ENCODE measurements at places on chromosomes 5 and 9.
A peak's percentile ranks its signal among the peaks of the same experiment; 100 is the strongest.

DNA sequence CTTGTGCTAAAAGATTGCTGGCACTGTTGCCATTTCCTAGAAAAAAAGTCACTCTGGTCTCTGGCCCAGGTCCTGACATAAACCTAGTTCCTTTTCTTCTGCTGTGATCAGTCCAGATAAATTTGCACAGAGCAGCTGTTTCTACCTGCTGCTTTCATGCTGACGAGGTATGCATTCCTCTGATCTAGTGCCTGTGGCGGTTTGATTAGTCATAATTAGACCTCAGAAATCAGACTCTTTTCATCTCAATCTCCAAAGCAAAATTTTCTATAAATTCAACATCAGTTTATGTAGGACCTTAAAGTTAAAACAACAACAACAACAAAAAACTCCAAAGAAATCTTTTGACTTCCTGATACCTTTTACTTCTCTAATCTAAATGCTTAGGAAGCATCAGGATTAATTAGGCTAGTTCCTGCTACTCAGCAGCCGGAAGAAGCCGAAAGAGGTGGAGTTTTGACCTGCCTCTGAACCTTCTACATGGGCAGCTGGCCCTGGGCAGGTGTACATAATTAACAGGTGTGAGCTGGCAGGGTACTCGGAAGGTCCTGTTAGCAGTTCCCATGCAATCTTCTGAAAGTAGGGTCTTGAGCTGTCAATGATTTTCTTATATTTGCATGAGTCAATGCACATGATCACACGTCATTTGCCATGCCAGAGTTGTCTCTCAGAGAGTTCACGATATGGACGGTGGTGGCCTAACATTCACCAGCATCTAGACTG lies 83.3 kb upstream of the CCDC112 start:
- DNase-seq = peak; percentile 10

- DNase-seq = no peak
Observed at GRCh38 chr5:165360366-165360765, 1854.9 kb downstream of the MAT2B start.

- DNase-seq = no peak
Observed at GRCh38 chr9:97964901-97965300, 18.2 kb upstream of the ANP32B start.

DNA sequence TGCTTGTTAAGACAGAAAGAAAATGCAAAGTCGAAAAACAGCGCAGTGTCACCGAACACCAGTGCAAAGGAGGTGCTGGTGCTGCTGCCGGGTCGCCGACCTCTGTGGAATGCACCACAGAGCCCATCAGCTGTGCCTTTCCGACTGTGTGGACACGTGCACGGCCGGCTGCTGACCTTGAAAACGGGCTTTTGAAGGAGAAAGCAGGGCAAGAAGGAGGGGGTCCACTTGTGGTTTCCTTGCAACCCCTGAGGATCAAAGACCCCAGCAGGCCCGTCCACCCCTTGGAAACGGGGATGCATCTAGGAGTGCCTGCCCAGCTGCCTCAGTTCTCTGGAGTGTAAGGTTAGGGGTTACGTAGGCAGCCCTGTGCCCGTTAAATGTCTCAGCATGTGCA lies 6.2 kb upstream of the OLFM1 start:
- no peak for DNase-seq

DNA sequence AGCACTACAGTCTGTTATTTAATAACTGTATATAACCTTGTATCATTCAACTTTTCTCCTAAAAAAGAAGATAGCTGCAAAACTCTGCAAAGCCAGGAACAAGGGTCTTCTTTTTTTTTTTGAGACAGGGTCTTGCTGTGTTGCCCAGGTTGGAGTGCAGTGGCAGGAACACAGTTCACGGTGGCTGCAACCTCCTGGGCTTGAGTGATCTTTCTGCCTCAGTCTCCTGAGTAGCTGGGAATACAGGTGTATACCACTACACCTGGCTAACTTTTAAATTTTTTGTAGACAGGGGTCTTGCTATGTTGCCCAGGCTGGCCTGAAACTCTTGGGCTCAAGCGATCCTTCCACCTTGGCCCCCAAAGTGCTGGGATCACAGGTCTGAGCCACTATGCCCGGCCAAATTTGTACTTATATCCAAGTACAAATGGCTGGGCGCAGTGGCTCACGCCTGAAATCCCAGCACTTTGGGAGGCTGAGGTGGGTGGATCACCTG lies 19.2 kb downstream of the RIOK2 start:
- DNase-seq = no peak

GRCh38 chr9:15469862-15470261 lies 40.9 kb downstream of the PSIP1 start:
- DNase-seq = no peak

DNA sequence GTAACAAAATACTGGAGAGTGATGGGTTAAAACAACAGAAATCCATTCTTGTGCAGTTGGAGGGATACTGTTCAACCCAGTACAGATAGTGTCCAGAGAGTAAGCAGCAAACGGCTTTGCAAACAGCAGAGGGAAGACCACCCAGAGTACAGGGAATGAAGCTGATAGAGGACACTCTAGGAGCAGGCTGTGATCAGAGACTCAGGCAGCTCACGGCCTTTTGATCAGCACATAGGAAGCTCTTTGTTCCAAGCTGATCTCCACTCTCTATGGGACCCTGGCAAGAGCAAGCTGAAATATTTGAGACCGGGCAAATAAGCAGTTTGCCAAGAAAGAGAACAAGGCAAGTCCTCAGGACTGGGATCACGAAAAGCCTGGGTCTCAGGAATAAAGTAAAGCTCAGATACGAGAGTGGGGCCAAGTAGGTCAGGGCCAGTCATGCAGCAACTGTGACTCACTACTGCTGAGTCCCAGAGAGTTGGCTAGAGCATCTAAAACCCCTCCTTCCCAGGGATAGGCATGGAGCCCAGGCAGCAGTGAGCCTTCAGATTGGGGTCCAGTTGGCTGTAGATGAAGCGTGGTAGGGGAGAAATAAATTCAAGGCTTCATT lies 52.4 kb downstream of the MELK start:
- DNase-seq = no peak

- no peak for DNase-seq
Observed at GRCh38 chr5:171635028-171635427, 150.6 kb upstream of the SMIM23 start.

DNA sequence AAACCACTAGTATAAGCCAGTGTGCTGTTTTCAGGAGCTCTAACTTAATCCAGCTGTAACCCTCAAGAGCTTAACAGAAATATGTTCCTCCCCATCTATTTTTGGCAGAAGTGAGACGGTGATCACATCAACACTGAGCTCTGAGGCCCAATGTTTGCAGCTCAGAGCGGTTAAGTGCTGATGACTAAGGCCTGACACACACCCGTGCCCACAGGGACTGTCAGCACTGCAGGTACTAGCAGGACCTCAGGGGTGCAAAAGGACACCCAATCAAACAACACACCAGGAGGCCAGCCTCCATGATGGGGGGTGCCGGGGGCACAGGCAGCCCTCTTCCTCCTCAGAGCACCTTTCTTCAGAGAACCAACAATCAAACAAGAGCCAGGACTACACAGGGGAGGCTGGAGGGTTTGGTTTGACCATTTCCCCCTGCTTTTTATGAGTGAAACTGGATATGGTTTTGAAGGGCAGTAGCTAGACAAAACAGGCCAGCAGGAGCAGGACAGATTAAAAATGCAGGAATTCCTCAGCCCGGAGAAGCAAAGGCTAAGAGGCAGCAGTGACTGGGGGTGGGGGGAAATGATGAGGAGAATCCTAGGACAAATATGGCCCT lies 61.3 kb downstream of the RAPGEF1 start:
- DNase-seq = peak; percentile 84

DNA sequence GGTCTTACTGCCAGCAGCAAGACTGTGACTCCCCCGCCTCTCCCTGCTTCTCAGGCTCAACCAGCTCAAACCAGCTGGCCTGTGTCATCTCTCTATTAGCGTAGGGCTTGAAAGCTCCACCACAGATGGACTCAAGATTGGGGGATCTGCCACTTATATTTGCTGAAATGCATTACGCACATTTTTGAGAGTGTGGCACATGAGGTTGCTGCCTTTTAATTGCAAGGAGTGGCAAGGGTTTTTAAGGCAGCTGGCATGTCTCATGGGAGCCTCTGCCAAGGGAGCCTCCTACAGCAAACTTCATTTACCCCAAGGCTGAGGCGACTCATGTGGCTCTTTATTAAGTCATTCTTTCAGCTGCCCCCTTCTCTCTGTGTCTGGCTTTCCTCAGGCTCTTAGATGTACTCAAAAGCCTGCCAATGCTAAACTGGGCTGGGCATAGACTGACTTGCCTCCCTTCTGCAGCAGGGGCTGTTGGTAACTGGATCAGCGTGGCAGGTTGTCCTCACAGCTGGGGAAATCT lies 219.3 kb downstream of the SMARCA2 start:
- no peak for DNase-seq

DNA sequence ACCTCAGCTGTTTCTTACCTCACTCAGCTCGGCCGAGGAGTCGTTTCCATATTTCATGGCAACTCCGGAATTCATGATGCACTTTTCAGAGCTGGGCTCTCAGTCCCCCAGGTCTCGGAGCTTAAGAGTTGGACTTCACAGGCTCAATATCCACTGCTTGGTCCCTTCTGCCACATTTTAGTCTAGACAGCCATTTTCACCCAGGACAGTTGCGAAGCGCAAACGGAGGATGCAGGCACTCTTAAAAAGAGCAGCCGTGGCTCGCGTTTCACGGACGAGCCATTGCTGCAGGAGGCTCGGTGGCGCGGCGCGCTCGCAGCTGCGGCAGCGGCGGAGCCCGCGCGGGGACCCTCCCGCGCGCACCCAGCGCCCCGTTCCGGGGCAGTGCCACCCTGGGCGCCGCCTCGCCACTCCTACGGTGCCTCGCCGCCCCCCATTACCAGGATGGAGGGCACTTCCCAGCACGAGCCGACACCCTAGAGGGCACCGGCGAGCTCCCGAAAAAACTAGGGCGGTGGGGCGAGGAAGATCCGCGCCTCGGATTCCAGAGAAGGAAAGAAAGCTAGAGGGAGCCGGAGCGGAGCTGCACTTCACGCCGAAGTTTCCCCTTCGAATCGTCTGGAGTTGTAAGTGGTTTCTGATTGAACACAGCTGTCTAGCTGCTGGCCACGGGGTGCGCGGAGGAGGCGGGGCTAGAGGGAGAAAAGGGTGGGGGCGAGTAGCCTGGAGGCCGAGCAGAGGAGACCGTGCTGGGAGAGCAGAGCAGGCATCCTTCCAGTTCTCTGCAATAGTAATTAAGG lies 140.3 kb downstream of the TSSK1B start:
- DNase-seq = peak; percentile 75

GRCh38 chr5:131622633-131623032 lies 12.4 kb downstream of the RAPGEF6 start:
- no peak for DNase-seq

DNA sequence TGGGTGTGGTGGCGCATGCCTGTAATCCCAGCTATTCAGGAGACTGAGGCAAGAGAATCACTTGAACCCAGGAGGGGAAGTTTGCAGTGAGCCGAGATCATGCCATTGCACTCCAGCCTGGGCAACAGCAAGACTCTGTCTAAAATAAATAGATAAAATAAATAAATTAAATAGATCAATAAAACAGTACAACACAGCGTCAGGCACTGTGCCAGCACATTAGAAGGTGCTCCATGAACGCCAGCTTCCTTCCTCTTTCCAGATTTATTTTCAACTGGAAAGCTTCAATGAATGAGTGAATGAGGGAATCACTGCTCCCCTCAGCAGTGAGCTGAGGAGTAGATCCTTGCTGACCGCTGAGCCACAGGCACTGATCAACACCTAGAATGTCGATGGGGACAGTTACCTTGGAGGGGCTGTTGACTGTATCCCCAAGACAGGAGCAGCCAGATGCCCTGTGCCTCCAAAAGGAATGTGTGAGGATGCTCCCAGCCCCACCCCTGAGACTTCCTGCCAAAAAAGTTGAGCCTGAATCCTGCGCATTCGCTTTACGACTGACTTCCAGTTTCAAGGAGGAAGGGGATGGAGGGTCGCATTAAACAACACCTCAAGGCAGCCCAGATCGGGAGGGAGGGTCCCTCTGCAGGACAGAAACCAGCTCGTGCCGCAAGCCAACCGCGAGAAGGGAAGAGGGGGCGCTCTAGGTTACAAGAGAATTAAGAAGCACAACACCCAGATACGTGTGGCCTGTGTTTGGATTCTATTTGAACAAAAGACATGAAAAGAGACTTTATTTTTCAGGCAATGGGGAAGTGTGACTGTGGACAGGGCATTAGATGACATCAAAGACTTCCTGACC lies 54.0 kb upstream of the CNOT6 start:
- no peak for DNase-seq

DNA sequence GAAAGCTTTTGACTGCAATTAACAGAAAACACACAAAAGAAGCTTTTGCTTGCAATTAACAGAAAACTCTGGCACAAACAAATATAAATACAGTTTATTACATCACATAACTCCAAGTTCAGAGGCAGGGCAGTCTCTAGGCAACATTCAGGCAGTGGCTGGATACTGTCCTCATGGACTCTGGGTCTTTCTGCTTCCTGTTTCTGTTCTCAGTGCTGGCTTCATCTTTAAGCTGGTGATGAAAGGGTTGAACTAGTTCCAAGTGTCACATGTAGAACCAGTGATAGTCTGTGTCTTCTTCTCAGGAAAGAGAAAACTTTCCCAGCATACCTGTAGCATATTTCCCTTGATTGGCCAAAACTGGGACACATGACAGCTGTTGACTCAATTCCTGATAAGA lies 222.6 kb upstream of the GLRA1 start:
- DNase-seq = no peak

All from CD4-positive, alpha-beta T cell treated with Interleukin-10 for 1 hour (primary cell).